Heart right ventricle (tissue), 16 donors: ENCODE measurements at places on chromosomes 13 and 19. TPM values are rescaled to one million over a fixed set of nuclear protein-coding genes. Genes with fewer than 3 reads are reported as not detected.

- peak overlapping the region; percentile 41 for H3K4me3 ChIP-seq
- peak; percentile 31 for DNase-seq
- no peaks in the 10 kb centered on the region for H3K36me3 ChIP-seq
- no peak overlapping the region for H3K27ac ChIP-seq
- no peaks in the 10 kb centered on the region for H3K4me1 ChIP-seq
- H3K27me3 ChIP-seq = peaks cover 24% of the 10 kb centered on the region
Observed at GRCh38 chr19:23415561-23416191, 20.4 kb upstream of the ZNF91 start.

DNA sequence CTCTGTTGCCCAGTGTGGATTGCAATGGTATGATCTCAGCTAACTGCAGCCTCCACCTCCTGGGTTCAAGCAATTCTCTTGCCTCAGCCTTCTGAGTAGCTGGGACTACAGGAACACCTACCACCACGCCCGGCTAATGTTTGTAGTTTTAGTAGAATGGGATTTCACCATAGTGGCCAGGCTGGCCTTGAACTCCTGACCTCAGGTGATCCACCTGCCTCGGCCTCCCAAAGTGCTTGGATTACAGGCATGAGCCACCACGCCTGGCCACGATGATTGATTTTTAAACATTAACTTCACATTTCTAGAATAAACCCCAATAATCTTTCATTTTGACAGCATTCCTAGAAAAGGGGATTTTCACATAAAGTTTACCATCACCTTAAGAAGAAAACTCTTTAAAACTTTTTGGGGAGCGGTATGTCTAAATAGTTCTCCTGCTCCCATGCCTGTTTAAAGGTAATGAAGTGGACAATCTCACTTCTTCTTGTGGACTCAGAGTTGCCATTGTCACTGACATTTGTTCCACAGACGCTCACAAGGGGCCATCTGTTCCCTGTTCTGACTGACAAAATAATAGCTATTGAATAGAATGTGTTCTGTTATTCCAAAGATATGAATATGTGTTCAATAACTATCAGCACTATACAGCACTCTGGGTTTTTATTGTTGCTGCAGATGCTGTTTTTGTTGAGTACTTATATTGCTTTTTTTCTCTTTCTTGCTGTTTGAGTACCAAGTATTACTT is 66.1 kb upstream of the C1QTNF9B start:
- H3K27ac ChIP-seq = no peak overlapping the region
- H3K36me3 ChIP-seq = no peaks in the 10 kb centered on the region
- peaks cover 22% of the 10 kb centered on the region for H3K4me1 ChIP-seq
- no peak for DNase-seq

DNA sequence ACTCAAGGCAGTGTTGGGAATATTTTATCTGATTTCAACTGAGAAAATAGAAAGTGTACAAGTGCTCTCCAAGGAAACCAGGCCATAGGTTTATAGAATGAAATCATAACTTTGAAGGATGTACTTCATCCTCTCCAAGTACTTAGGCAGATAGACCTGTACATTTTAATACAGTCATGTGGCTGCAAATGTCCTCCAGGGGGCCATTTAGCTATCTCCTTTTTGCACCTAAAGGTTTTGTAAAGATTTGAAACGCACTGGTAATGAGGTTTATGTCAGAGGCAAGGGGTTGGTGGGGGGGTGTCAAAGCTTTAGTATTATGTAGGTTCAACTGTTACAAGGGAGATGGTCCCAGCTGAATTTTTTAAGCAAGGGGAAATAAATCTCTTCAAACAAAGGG is 364.4 kb downstream of the DCT start:
- DNase-seq = no peak
- H3K4me1 ChIP-seq = no peaks in the 10 kb centered on the region
- H3K4me3 ChIP-seq = no peak overlapping the region
- no peak overlapping the region for H3K27ac ChIP-seq
- H3K27me3 ChIP-seq = no peaks in the 10 kb centered on the region
- H3K36me3 ChIP-seq = no peaks in the 10 kb centered on the region

DNA sequence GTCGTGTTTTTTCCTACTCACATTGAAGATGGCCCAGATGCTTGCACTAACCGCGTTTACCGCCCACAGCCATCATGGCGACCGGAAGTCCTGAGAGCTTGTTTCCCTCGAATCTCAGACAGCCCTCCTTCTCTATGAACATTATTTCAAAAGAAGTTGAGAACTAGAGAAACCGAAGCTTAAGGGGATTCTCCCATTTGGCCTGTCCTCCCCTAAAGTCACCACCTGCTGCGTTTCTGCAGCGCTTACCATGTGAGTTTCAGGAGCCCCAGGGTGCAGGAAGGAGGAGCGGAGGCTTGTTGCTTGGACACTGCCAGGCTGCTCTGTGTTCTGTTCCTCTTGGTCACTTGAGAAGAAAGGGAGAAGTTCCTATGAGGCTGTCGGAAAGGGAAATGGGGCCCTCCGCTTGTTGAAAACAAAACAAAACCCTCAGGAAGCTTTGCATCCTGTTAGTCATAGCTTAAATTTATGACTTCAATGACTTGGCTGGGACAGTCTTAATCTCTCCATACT is 6.2 kb downstream of the CARD8 start:
- peak overlapping the region; percentile 83 for H3K27ac ChIP-seq
- peaks cover 38% of the 10 kb centered on the region for H3K4me1 ChIP-seq
- peak overlapping the region; percentile 48 for H3K4me3 ChIP-seq
- no peaks in the 10 kb centered on the region for H3K36me3 ChIP-seq
- peak; percentile 77 for DNase-seq

DNA sequence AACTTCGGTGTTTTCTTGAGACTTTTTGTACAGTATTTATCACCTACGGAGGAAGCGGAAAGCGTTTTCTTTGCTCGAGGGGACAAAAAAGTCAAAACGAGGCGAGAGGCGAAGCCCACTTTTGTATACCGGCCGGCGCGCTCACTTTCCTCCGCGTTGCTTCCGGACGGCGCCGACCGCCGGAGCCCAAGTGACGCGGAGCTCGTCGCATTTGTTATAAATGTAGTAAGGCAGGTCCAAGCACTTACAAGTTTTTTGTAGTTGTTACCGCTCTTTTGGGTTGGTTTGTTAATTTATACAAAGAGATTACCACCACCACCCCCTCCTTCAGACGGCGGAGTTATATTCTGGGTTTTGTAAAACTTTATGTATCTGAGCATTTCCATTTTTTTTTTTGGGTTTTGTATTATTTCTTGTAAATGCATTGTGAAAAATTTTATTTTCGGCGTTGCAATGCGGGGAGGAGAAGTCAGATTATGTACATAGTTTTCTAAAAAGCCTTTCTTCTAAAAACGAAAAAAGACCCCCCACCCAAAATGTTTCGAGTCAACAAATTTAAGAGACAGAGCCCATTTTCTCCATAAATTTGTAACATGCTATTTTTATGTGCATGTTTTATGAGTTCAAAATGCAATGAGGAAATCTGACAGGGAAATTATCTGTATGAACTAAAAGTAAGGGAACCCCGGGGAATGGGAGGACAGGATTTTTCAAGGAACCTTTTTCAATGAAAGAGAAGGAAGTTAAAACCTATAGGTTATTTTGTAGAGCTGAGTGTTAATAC is 2.3 kb downstream of the SOX1 start:
- H3K27ac ChIP-seq = no peak overlapping the region
- peaks cover 26% of the 10 kb centered on the region for H3K4me1 ChIP-seq
- no peak overlapping the region for H3K4me3 ChIP-seq
- peaks cover 80% of the 10 kb centered on the region for H3K27me3 ChIP-seq
- DNase-seq = no peak

- no peak for DNase-seq
- no peak overlapping the region for H3K27ac ChIP-seq
- H3K27me3 ChIP-seq = no peaks in the 10 kb centered on the region
- H3K36me3 ChIP-seq = no peaks in the 10 kb centered on the region
Observed at GRCh38 chr13:21018220-21018619, 43.2 kb downstream of the LATS2 start.

- peak overlapping the region; percentile 48 for H3K4me3 ChIP-seq
- peaks cover 30% of the 10 kb centered on the region for H3K27me3 ChIP-seq
- no peaks in the 10 kb centered on the region for H3K4me1 ChIP-seq
- H3K27ac ChIP-seq = no peak overlapping the region
- no peaks in the 10 kb centered on the region for H3K36me3 ChIP-seq
Observed at GRCh38 chr19:14775869-14776586, 2.3 kb downstream of the ADGRE2 start.

GRCh38 chr13:41678249-41678648 is 220.9 kb downstream of the RGCC start:
- H3K36me3 ChIP-seq = peaks cover 17% of the 10 kb centered on the region
- no peak overlapping the region for H3K4me3 ChIP-seq
- peak overlapping the region; percentile 51 for H3K27ac ChIP-seq
- H3K27me3 ChIP-seq = no peaks in the 10 kb centered on the region
- DNase-seq = no peak

DNA sequence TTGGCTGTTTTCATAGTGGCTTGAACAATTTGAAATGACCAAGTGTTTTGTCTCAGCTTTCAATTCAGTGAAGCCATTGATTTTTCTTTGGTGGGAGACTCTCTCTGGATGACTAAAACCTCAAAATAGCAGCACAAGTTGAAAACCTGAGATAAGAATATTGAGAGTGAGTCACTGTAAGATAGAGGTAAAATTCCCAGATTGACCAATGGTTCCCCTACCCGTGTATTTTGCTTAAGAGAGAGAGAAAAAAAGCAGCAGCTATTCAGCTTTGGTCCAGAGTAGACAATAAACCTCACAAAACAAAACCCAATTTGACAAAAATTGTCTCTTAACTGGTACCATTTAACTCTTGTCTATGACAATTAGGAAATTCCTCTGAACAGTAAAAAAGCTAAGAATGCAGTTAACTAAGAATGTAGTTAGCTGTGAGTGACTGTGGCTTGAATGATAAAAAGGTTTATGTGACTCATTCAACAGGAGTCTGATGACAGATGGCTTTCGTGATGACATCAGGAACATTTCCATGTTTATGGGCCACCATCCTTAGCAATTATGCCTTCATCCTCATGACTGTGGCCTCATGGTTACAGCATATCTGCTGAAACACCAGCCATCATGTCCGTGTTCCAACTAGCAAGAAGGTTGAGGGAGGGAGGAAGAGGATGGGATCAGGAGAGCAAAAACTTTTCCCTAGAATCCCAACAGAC is 356.9 kb downstream of the NDFIP2 start:
- H3K36me3 ChIP-seq = no peaks in the 10 kb centered on the region
- H3K27me3 ChIP-seq = no peaks in the 10 kb centered on the region
- no peak for DNase-seq
- H3K27ac ChIP-seq = no peak overlapping the region
- H3K4me1 ChIP-seq = no peaks in the 10 kb centered on the region
- no peak overlapping the region for H3K4me3 ChIP-seq

GRCh38 chr13:98619556-98619955 is 42.6 kb upstream of the STK24 start:
- no peak for DNase-seq
- no peak overlapping the region for H3K27ac ChIP-seq
- no peak overlapping the region for H3K4me3 ChIP-seq
- H3K27me3 ChIP-seq = no peaks in the 10 kb centered on the region
- no peaks in the 10 kb centered on the region for H3K36me3 ChIP-seq

- H3K4me1 ChIP-seq = peaks cover 5% of the 10 kb centered on the region
- H3K4me3 ChIP-seq = no peak overlapping the region
- no peak overlapping the region for H3K27ac ChIP-seq
Observed at GRCh38 chr13:102869948-102870676, 24.3 kb downstream of the ERCC5 start.

DNA sequence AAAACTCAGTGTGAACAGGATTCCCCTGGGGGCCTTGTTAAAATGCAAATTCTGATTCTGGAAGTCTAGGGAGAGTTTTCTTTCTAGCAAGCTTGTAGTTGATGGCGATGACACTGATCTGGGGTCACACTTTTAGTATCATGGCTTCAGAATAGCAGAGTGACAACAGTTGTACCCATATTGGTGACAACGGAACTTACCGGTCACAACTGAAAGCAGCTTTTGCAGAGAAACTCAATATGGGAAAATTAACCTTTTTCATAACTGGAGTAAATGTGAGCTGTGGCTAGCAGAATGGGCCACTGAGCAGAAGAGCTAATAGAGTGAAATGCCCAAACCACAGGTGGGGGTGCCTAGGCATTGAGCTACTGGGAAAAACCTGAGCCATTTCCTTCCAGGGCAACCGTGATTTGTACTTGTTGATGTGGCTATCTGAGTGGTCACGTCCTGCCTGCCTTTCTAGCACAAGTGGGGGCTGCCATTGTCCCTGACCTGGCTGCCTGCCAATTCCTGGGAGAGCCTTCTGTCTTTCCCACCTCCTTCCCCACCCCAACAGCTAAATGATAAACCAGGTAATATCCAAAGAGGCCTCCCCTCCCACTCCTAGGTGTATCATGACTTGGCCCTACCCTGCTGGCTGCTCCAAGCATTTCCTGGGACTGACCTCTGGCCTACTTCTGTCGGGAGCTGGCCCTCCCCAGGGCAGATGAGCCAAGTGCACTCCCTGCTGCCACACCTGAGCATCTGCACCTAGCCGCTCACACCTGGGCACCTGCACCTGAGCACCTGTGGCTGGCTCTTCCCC is 1.7 kb upstream of the SLC10A2 start:
- no peak for DNase-seq
- H3K4me1 ChIP-seq = no peaks in the 10 kb centered on the region
- H3K27me3 ChIP-seq = no peaks in the 10 kb centered on the region

Gene SELENOW
- 828 TPM for total RNA-seq

Gene DHDH
- not detected for total RNA-seq

Gene NCAN
- total RNA-seq = not detected

Gene TPTE2
- total RNA-seq = not detected
